NCI-H1694 treated with DMSO at 0.1 percent for 48 hours (cell line): ENCODE measurements at places on chromosomes 2 and 18.
A peak's percentile ranks its signal among the peaks of the same experiment; 100 is the strongest.

DNA sequence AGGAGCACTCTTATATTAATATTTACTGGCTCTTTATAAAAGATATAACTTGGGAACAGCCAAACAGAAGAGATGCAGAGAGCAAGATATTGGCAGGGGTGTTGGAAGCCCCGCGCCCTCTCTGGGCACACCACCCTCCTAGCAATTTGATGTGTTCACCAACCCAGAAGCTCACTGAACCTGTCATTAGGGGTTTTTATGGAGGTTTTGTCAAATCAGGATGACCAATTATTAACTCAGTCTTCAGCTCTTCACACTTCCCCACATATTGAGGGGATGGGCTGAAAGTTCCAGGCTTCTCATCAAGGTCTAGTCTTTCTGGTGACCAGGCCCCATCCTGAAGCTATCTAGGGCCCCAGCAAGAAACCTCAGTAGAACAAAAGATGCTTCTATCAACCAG lies 10.9 kb upstream of the INO80D start:
- no peak for DNase-seq

- no peak for DNase-seq
These were observed 127.4 kb downstream of the VAPA start for GRCh38 chr18:10041180-10041579.

DNA sequence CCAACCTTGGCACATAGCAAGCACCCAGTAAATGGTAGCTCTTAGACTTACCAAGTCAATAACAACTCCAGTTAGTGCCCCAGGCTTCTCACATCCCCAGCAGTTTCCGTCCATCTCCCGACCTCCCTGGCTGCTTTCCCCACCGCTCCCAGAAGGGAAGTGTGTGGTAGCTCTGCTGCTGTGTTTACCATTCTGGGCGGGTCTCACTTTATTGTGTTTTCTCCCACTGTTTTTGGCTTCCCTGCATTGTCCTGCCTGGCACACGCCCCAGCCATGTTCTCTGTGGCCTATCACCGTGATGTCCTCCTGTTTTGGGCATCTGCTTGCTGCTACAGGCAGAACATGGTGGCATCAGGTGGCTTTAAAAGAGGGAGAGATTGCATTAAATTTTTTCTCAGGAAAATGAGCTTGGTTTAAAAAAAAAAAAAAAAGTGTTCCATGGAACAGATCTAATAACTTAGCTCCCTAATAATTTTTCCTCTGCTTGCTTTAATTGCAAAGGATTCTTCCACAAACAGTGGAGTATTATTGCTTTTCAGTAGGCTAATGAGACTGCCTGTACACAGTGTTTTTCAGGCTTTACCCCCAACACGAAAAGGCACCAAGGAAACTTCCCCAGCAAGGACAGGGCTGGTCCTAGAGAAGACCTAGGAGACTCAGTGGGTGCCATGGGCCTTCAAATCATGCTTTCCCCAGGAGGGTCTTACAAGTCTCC lies 8.0 kb upstream of the COX7A2L start:
- peak; percentile 62 for DNase-seq

DNA sequence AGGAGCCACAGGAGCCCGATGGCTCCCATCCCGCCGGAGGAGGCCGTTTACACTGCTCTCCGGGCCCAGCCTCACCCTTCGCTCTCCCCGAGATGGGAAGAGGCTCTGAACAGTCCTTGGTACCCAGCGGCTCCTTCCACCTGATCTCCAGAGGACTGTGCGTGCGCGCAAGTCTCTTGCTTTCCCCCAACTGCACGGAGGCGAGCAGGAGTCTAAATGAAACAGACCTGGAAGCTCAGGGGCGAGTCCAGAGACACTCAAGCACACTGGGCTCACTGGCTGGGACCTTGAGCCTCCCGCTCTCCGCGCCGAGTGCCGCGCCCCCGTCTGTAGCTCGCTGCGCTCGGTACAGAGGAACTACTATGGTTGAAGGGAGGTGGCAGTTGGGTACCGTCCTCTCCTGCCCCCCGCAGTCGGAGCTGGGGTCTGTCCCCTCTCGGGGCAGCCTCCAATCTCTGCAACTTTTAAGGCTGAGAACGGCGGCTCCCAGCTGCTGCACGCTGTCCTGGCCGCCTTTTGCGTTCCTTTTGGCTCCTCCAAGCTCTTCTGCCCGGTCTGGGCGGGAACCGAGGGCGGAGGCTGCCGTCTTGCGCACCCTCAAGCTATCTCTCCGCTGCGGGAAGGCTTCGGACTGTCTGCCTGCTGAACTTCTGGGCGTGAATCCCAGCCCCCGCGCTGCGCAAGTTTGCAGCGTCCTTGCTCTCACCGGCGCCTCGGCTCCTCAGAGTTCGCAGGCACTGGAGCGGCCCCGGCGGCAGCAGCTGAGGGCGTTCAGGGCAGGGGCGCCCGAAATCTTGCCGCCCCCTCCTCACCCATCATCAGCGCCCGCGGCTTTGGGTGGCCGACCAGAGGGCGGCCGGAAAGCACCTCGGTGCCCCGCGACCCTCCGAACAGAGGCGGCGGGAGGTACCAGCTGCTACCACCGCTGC lies 491 bp downstream of the ALK start:
- peak; percentile 61 for DNase-seq

DNA sequence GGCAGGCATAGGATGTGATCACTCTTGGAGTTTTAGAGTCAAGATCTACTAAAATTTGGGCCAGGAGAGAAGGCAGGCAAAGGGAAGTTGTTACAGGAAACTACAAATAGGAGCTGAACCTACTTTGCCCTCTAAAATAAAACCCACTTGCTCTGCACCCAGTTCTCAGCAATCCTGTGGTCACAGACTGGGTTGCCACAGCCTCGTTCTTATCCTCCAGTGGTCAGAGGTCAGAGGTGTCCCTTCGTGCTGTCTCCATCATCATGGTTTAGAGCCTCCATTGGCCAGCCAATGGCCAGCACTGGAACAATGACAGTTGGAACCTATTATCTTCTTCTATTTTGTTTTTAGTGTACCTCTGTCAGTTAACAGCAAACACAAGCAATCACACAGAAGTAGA lies 90.7 kb upstream of the TNP1 start:
- DNase-seq = no peak

- DNase-seq = no peak
These were observed 51.3 kb upstream of the SPP2 start for GRCh38 chr2:233999182-233999581.

DNA sequence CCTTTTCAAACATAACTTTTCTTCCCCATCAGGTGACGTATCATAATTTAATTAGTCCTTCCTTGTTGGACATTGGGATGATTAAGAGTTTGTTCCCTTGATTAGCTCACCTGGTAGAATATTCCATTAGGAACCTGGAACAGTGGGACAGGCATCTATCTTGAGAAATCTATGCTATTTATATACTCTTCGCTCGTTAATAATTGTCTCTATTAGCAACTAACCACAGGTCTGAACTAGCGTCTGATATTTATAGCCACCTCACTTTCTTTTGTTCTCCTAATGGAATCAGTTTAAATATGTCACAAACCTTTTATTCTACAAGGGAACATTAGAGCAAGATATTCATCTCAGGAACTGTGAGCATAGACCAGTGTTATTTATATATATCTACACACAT lies 79.8 kb downstream of the MAPK4 start:
- DNase-seq = no peak

- DNase-seq = no peak
These were observed 47.7 kb upstream of the WDR75 start for GRCh38 chr2:189393440-189394111.

DNA sequence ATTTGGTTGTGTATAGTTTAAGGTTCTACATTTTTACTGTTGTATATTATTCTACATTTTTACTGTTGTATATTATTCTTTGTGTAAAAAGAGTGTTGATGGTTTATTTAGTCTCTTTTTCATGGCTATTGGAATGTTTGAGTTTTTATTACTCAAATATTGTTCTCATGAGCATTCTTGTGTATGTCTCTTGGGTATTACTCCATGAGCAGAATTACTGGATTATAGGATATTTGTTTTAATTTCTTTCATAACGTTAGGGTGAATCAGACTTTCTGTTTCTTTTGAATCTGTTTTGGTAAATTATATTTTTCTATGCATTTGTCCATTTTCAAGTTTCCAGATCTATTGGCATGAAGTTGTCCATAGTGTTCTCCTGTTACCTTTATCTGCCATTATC lies 111.6 kb downstream of the DYNAP start:
- DNase-seq = no peak

DNA sequence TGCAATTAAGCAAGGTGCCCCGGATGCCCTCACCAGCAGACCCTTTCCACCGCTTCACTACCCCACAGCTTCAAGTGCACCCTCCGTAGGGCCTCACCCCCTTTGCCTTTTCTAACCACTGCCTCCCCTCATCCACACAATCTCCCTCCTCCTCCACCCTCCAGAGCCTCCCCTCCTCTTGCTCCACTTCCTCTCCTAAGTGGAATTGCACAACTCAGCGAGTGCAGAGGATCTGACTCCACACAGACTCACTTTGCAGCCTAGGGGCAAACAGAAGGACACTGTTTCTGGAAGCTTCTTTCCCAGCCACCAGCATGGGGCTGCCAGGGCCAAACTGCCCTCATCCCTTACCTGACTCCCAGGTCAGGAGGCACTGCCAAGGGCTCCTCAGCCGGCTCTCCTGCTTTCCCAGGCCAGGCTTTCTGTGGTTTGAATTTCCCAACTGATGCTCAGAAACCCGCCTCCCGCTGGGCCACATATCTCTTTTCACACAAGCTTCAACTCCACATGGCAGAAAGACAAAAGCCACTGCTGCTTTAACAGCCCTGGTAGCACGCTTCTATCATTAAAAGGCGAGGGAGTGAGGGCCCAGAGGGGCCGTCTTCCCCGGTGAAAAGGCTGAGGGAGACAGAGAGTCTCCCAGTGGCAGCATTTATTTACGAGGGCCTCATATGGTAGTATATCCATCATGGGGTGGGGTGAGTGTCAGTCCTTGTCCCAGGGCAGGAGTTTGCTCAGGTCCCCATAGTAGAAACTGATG lies 74.7 kb upstream of the MGAT4A start:
- DNase-seq = peak; percentile 56

DNA sequence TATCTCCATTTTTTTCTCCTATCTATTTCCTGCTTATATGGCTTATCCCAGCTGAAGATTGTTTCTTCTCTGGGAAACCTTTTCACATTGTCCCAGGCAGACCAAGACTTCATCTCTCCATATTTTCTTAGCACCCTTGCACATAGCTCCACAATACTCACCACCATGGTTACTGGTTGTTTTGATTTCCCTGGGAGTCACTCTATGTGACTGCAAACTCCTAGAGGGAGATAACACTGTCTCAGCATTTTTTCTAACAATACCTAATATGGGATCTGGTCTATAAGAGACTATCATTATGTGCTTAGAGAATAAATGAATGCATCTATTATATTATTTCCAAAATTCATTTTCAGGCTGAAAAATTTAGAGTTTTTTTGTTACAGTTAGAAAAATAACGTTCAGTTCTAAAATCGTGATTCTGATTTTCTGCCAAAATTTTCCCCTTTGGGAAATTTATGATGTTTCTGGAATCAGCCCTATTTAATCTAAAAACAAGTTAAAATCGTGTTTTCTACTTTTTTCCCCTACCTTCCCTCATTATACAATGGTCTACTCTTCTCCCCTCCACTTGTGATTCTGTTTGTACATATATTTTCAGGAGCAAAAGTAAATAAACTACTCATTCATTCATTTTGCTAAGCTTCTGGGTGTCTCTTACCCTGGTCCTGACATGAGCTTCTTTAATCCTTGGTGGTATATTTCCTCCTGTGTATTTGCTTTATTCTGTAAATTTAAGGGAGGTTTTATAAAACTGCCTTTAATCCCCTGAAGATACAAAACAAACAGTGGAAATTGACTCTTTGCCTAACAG lies 95.4 kb downstream of the HNMT start:
- no peak for DNase-seq

DNA sequence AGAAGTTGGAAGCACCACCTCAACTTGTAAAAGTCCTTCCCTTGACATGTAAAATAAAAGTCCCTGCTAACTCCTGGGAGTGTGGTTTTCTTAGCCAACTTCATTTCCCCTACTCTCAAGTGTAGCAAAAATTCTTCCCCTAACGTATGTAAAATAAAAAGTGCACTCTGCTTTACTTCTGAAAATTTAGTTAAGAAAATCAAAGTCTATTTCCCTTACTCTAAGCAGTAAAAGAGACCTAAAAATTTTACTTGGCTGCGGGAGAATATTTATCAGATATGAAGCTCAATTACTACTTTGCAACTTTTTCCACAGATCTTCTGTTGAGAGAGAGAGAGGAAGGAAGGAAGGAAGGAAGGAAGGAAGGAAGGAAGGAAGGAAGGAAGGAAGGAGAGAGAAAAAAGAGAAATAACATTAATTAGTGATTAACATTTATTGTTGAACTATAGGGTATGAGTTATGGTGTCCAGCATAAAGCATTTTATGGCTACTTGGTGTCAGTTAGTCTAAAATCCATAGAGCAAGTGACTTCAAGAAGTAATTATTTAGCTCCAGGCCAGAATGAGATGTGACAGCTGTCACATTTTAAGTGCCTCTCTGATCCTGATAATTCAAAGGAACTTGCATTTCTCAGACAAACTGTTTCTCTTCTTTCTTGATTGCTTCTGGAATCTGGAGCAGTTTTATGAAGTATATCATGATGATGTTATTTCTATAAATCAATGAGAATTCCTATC lies 210.3 kb downstream of the TMX3 start:
- no peak for DNase-seq

- DNase-seq = no peak
These were observed 35.6 kb upstream of the LPIN1 start for GRCh38 chr2:11710632-11711353.

DNA sequence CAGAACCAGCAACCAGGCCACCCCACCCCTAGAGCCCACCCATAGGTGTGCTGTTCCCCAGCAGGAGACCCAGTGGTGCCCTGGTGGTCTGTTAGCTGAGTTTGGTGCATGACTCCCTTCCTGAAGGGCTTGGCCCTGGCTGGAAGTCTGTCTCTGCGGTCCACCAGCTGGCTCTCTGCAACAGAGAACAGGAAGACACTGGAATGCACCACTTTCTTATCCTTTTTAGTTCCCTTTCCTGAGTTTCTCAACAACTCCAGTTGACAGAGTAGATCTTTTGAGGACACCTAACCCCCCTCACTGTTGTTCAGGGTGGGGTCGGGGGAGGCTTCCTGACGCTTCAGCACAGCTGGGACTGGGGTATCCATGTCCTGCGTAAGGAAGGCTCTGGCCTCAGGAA lies 11.9 kb upstream of the RPL37A start:
- no peak for DNase-seq
